ENCODE measurements at places on chromosomes 13 and 19. TPM values are rescaled to one million over a fixed set of nuclear protein-coding genes. Genes with fewer than 3 reads are reported as not detected.

The SHD gene
- polyA plus RNA-seq: 4.6 TPM

The CLEC17A gene
- not detected for polyA plus RNA-seq

The ZNF541 gene
- 0.84 TPM for polyA plus RNA-seq

The PIK3R2 gene
- polyA plus RNA-seq: 49.5 TPM

The PRR36 gene
- polyA plus RNA-seq: 5.4 TPM

The HNRNPL gene
- 184 TPM for polyA plus RNA-seq

The SBSN gene
- polyA plus RNA-seq: 0.19 TPM

The KCNN4 gene
- polyA plus RNA-seq: 5.4 TPM

The WDR88 gene
- polyA plus RNA-seq: 0.61 TPM

The KIR3DL3 gene
- not detected for polyA plus RNA-seq

The PCDH17 gene
- 3.5 TPM for polyA plus RNA-seq
